ENCODE measurements at places on chromosomes 16 and 17. TPM values are rescaled to one million over a fixed set of nuclear protein-coding genes. Genes with fewer than 3 reads are reported as not detected.

DNA sequence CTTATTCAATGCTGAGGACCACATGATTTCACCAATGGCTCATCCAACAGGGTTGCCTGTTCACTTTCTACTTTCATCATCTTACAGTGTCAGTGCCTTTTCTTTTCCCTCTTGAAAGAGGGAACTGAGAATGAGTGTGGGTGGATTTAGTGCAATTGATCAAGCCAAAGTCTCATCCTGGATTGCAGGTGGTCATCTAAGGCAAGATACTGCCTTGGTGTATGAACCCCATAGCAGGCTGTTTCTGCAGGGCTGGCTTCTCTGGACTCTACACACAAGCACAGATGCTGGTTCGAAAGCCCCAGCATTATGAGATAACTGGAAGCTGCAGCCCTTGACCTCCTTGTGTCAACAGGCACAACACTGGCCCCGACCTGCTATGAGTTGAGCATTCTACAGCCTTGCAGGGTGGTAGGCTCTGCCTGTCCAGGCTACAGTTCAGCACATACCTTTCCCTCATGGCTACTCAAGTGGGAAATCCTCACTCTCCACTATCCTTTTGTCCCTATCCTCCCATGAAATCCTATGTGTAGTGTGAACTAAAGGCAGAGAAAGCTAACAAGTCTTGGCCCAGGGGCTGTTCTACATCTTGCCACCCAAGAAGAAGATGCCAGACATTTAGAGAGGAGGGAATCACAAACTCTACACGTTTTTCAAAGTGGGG is 358.7 kb downstream of the SLC39A11 start:
- DNase-seq: no peak

DNA sequence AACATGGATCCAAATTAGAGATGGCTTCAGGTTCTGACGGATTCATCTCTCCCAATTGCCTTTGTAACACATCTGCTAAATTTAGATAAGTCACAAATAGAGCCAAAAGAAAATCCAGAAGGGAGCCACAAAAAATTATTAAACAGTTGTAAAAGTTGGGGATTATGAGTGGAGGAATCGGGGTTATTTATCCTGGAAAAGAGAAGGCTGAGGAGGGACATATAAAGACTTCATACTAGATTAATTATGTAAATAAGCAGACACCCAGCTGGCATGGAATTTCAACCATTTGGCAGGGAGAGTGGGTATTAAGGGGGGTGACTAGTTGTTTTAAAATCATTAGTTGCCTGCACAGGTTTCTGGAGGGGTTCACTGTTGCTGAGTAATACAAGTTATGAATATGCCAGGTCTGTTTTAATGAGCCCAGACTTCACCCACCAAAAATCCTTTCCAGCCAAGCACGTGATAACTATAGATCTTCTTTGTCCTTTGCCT is 89.6 kb downstream of the CDH13 start:
- DNase-seq: no peak

DNA sequence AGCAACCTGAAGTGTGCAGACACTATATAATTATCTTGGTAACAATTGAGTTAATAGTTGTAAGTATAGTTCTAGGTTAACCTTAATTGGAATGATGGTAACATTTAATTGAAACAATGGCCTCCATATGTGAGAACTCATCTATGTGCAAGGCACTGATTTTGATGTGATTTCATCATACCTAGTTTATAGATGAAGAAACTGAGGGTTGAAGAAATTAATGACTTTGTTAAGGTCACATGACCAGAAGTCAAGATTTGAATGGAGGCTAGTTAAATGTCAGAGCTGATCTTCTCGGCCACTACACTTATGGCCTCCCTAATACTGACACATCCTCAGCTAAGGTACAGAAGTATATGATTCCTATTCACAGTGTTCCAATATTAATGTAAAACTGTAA is 128.2 kb upstream of the PSMD7 start:
- no peak for DNase-seq

- DNase-seq: no peak
Measured at GRCh38 chr17:51926448-51926847, 232.1 kb downstream of the CA10 start.

DNA sequence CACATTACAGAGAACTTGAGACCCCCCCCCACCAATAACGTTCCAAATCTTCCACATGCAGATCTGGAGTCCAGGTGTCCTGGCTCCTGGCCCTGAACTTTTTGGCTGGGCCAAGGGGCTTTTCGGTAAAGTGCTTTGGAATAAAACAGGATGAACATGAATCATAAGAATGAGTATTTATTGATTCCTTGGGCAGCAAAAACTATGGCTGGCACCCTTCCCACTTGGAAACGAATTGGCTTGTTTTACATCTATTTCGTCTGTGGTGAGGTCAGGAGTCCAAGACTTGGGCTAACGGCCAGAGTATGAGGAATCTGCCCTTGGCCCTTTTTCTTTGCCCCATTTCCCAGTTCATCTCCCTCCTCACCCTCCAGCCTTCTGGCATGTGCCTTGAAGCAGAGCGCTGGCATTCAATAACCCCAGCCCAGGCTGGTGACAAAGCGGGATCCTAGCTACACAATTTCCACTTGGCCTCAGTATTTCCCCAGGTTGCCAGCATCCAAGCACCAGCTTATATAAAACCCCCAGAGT is 4.1 kb upstream of the UBTF start:
- DNase-seq: no peak

Gene ADORA2B
- total RNA-seq: 5.9 TPM

Gene VTN
- 1.1 TPM for total RNA-seq

Measured in urinary bladder (tissue), 4 donors.